ENCODE measurements at places on chromosomes 1 and 21.

- DNase-seq: no peak
Observed at GRCh38 chr21:41900401-41900800, 21.3 kb upstream of the PRDM15 start.

GRCh38 chr1:224761245-224761644 is 145.1 kb downstream of the CNIH3 start:
- DNase-seq: no peak

DNA sequence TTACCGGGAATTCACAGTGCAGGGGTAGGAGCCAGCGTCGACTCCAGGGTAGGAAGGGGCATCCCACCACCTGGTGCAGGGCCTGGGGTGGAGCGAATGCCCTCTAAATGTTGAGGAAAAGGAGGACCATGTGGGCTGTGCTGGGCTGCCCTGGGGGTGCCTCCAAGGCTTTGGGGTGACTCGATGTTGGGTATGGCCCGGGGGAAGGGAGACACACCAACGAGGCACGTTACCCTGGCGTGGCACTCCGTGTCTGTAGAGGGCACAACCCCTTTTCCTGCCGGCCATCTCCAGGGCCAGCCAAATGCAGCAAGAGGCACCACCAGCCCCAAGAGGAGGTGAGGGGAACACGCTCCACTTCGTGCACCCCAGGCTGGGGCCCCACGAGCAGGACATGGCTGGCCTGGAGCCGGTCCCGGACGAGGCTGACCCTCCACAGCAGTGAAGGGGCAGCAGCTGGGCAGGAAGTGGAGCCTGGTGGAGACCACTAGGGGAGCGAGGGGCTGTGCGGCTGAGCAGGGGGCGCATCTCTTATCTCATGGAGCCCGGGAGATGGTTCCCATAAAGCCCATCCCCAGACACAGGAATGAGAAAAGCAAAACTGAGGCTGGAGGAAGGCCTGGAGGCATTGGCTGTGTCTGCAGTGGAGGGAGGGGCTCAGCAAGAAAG is 11.2 kb downstream of the ACTRT2 start:
- no peak for DNase-seq

- DNase-seq: no peak
Observed at GRCh38 chr1:162536511-162536910, 25.0 kb upstream of the UAP1 start.

DNA sequence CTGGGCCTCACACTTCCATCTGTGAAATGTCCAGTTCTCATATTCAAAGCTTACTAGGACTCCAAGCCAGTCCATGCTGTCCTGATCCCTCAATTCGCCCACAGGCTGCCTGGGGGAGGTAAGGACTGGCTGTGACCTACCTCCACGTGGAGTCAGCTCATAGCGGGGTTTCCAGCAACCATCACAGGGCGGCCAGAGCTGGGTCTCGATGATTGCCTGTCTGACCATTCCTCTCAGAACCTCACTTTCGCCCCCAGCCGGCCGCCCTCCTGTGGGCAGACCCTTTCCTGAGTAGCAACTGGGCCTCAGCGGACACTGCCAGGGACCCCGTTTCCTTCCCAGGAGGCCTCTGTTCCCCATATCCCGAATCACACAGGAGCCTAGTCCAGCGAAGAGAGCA is 3.4 kb upstream of the RUNX3 start:
- no peak for DNase-seq

DNA sequence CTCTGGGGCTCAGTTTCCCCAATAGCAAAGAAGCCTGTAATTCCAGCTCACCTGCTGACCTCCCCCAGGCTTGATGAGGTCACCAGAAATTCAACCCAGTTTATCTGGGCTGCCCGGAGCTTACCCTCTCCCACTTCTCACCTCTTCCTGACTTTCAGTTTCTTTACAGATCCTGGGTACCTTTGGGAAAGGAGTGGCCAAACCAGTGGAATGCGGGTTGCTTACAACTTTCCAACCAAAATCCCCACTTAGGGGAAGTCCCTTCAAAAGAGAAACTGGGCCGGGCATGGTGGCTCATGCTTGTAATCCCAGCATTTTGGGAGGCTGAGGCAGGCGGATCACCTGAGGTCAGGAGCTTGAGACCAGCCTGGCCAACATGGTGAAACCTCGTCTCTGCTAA is 5.9 kb upstream of the MARCKSL1 start:
- no peak for DNase-seq

Data from NCI-H146 (cell line).